ENCODE measurements at places on chromosomes 1 and 21.

- no peak for DNase-seq
Measured at GRCh38 chr1:112110031-112110430, 120.6 kb upstream of the KCND3 start.

GRCh38 chr1:57770772-57771171, 346.9 kb upstream of the DAB1 start:
- DNase-seq = no peak

DNA sequence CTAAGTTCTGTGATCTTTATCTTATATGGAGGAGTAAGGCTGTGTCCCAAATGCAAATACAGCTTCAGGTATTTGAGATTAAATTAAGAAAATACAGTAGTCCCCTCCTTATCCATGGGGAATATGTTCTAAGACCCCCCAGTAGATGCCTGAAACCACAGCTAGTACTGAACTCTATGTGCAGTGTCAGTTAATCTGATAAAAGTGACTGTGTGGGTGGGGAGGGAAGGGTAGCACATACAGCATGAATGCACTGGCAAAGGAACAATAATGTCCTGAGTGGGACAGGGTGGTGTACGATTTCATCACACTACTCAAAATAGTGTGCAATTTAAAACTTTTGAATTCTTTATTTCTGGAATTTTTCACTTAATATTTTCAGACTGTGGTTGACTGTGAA, 83.1 kb downstream of the HS2ST1 start:
- DNase-seq = no peak

- peak; percentile 12 for DNase-seq
Measured at GRCh38 chr1:66725885-66726665, 26.2 kb upstream of the DYNLT5 start.

DNA sequence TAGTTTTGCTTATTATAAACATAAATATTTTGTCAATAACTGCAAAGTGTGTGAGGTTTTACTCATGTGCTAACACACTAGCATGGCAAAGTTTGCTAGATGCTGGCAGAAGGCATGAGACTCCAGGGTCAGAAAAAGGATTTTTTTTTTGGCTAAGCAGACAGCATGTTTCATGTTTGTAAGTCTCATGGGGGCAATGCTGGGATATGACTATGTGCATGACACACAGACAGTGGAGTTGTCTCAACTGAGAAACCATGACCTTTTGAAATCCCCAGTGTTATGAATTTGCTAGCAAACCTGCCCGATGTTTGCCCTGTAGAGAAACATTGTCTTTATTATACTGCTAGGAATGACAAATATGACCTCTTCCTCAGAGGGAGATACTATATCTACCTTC, 448.2 kb downstream of the BRINP3 start:
- DNase-seq = no peak

DNA sequence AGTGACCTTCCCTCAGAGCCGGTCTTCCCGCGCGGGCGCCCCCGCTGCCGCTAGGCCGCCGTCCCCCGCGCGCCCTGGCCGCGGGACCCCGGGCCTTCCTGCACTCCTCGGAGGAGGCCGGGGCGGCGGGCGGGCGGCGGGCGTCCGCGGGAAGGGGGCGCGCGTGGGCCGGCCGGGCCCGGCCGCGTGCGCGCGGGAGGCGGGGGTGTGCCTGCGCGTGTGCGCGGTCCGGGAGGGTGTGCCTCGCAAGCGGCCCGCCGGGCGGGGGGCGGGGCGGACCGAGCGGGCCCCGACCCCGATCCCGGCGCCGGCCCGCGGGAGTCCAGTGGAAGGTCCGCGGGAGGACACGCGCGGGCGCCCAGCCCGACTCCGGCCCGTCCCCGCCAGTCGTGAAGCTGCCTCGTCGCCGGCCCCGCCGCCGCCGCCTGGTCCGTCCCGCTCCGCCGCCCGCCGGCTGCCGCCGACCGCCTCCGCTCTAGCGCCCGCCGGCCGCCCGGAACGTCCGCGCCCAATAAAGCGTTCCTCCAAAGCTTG, 438 bp downstream of the MRPS6 start:
- no peak for DNase-seq

- no peak for DNase-seq
Measured at GRCh38 chr1:234997201-234997895, 131.3 kb downstream of the TOMM20 start.

Measured in stimulated activated CD4-positive, alpha-beta T cell treated with anti-CD3 and anti-CD28 coated beads, Interleukin-1b, Interleukin-23, amount 100 ng/mL, for 1 hour (primary cell).